Fibroblast of upper back skin (primary cell): ENCODE measurements at places on chromosomes 6 and 20.

GRCh38 chr20:62406635-62407176 lies 379 bp downstream of the CABLES2 start:
- no peak for DNase-seq

- no peak for DNase-seq
Observed at GRCh38 chr6:155687645-155688044, 232.0 kb upstream of the NOX3 start.

GRCh38 chr6:100475554-100476320 lies 11.0 kb upstream of the SIM1 start:
- DNase-seq, result no peak

DNA sequence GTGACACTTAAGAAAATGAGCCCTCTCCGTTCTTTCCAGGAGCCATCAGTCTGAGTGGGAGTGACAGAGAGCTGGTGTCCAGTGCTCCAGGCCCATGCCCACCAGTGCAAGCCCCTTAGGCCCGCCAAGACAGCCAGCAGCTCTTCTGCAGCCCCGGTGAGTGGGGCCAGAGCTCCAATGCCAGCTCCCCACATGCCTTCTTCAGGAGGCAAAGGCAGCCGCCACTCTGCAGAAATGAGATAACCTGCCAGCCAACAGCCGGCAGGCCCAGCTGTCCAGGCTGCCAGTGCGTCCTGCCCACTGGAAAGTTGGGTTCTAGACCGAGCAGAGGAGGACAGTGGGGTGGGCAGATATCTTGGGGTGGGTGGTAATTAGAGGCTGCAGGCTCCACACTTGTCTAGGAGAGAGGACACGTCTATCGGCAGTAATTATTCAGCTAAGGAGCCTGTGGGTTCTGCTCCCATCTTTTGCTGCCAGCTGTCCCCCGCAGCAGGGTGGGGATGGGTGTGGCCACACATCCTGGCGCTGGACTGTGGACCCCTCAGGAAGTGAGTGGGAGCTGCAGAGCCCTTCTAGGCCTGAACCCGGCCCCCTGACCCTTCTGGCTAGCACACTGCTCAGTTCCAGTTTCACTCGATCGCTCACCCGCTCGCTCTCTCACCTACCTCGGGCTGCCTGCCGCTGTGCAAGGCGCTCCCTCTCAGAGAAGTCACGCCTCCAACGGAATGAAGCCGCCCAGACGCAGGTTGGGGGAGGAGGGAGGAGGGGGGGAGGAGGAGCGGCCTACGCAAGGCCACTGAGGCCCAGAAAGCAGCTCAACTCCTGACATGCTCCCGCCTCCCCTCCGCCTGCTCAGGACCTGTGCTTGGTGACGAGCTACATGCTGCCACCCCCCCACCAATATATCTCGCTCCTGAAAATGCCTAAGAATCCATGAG lies 3.6 kb downstream of the GRM4 start:
- DNase-seq, result no peak

GRCh38 chr6:116761779-116762178 lies 3.7 kb downstream of the FAM162B start:
- no peak for DNase-seq

DNA sequence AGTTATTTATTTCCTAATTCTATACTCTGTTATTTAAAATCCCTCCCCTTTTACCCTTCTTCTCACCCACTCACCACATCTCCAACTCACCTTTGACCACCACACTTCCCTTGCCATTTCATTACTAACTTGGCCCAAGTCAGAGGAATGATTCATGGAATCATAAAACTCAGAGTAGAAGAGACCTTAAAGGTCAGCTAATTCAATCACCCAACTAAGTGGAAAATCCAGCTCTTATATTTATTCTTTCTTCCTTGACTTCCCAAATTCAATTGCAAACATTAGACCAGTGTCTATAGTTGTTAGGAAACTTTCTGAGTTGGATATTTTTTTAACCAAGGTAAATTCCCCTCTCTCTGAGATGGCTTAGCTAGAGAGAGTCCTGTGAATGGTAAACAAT lies 26.5 kb upstream of the HEY2 start:
- no peak for DNase-seq

DNA sequence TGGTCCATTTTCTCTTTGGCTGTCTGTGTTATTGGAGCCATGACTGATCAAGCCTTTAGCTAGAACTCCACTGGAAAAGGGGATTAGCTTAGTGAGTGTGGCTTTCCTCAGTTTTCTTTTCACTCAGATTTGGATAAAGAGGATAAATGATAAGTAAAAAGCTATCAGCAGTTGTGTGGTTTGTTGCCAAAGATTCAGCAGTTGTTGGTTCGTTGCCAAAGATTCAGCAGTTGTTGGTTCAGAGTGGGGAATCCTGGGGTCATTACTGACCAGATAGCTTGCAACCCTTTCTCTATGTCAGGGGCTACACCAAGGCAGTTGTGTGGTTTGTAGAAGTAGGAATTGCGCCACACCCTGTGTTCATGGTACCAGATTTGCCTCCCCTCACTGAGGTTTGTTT lies 107.7 kb upstream of the SCP2D1 start:
- peak; percentile 25 for DNase-seq

GRCh38 chr20:25017257-25017803 lies 24.8 kb upstream of the APMAP start:
- DNase-seq, result no peak

- no peak for DNase-seq
Observed at GRCh38 chr6:170281331-170282292, 9.3 kb downstream of the DLL1 start.

DNA sequence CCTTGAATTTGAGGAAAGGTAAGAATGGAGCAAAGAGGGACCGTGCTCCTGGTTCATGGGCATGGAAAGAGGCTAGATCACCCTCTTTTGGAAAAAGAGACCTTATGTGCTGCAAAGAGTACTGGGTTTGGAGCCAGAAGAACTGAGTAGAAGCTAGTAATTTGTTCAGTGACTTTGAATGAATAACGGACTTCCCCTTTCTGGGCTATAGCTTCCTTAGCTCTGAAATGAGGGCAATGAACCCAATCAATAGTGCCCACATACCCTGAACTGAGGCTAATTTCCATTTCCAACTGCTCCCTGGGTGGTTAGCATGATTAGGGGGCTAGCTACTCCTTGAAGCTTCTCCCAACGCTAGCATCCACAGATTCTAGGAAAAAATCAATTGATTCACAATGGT lies 121.4 kb downstream of the UNC5CL start:
- no peak for DNase-seq

GRCh38 chr20:55581519-55581918 lies 423.8 kb downstream of the CBLN4 start:
- DNase-seq, result no peak

- no peak for DNase-seq
Observed at GRCh38 chr6:116152620-116153019, 26.7 kb upstream of the COL10A1 start.

GRCh38 chr6:157800420-157801237 lies 22.4 kb upstream of the SNX9 start:
- DNase-seq, result peak; percentile 74

- peak; percentile 33 for DNase-seq
Observed at GRCh38 chr6:133184798-133185372, 56.3 kb upstream of the EYA4 start.

DNA sequence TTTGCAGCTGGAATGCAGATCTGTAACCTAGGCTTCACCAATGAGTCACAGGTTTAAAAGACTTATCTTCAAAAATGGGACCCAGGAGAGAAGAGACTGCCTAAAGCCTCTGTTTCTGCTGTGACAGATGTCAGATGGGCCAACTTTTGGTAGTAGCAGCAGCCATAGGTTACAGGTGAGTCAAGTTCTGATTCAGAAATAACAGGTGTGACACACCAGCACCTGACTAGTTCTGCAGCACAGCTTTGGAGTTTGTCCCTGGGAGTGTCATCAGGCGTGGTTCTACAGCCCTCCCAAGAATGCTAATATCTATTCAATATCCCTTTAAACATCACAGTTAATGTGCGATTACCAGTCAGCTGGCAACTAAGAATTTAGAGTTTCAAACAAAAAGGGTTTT lies 121.9 kb upstream of the BTN3A2 start:
- DNase-seq, result no peak

- no peak for DNase-seq
Observed at GRCh38 chr6:159137676-159138075, 31.5 kb upstream of the FNDC1 start.

DNA sequence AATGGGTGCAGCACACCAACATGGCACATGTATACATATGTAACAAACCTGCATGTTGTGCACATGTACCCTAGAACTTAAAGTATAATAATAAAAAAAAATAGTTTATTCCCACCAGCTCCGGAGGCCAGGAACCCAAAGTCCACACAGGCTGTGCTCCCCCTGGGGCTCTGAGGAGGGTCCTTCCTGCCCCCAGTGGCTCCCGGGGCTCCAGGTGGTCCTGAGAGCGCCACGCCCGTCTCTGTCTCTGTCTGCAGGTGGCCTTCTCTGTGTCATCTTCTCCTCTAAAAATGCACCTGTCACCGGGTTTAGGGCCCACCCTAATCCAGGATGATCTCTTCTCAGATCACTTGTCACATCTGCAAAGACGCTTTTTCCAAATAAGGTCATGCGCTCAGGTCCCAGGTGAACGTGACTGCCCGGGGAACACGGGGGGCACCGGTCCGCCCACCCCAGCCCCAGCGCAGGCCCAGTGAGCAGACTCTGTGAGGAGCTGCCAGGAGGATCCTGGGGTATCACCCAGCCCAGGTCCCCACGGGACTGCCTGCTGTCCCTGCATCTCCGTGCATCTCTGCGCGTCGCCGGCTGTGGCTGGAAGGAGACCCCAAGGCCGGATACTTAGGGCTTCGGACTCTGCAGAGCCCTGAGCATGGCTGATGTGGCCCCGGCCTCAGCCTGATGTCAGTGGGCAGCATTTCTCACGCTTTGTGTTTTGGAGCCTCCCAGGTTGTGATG lies 11.8 kb downstream of the SLCO4A1 start:
- no peak for DNase-seq

GRCh38 chr6:151087861-151088598 lies 151.7 kb upstream of the AKAP12 start:
- DNase-seq, result peak; percentile 95

- DNase-seq, result no peak
Observed at GRCh38 chr6:125655511-125655910, 93.9 kb upstream of the HEY2 start.

DNA sequence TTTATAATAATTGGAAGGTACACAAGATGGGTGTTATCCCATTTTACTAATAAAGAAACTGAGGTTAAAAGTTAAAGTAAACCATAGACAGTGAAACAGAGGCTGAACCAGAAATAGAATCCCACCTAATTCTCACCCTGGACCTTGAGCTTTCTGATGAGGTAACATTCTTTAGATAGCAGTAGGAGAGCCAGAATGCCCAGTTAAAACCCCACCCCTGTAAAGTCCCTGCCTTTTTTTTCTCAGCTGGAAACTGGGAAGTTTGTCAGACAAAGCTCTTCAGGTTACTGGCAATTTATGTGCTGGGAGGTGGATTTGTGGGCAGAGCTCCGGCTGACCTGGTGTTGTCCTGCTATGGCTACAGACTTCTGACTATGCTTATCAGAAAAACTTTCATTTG lies 1.9 kb upstream of the MCHR2 start:
- no peak for DNase-seq

GRCh38 chr6:11447265-11447664 lies 90.3 kb upstream of the TMEM170B start:
- DNase-seq, result no peak

- no peak for DNase-seq
Observed at GRCh38 chr6:7155871-7156579, 48.3 kb downstream of the RREB1 start.

GRCh38 chr6:26412228-26412627 lies 10.2 kb downstream of the BTN3A1 start:
- no peak for DNase-seq

DNA sequence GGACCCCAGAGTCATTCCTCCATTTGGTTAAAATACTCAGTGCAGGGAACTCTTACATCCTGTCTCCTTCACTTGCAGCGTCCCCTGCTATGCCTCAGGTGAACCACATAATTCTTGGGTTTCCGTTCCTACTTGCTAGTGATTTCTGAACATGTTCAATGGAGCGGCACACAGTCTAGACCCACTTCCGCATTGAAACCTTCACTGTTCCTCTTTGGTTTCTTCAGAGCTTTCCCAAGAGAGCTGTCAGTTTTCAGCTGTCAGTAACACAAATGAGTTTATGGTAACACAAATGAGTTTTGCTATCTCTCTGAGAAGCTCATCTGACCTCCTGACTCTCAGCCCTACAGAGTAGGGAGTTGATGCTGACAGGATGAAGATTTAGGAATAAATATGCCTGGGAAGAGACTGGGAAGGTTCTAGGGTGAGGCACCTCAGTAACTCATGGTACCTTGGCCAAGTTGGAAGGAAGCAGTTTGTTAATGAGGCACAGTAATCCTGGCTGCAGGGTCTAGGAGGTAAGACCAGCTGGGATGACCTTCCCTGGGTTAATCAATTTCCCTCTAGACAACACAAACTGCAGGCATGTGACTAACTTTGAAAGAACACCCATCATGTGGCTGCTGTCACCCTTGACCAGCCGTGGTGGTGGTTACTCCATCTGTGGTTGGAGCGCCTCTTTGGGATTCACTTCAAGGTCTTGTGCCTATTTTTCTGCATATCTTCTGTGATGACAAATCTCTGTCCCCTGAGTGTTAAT lies 5.4 kb downstream of the SYS1 start:
- DNase-seq, result no peak

GRCh38 chr6:25635886-25636317 lies 16.1 kb upstream of the SCGN start:
- no peak for DNase-seq

DNA sequence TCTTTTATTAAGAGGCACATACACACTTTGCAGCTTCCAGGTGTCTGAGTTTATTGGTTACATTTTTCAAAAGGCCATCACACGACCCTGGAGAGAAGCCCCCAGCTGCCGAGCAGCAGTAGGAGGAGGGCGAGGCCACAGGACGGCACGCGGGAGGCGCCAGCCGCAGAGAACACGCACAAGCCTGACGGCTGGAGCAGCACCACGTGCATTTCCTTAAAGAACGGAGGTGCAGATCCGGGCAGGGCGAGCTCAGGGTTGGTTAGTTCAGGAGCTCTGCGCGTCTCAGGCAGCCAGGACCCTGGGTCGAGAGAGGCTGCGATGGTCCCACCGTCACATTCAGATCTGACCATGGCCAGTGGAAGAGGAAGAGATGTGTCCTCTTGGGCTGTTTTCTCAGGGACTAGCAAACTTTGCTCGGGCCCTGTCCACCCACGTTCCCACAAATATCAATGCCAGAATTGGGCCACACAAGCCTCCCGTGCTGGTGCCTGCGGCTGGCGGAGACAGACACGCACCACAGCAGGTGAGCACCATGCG lies 121.4 kb upstream of the AFDN start:
- DNase-seq, result no peak

DNA sequence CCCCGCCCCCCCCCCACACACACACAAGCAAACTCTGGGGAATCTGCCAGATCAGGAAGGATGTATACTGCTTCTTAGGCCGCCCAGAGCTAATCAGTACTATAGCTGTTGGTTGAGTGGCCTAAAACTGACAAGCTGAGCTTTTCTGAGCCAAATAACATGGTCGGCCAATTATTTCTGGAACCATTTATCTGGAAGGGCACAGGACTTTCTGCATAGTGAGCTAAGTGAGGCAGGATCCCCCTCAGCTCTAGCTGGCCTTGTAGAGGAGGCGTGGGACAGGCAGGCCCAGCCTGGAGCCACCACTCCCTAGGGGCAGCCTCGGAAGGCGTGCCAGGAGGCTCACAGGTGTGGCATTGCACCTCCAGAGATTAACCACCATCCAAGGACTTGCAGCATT lies 200.1 kb downstream of the TMEM242 start:
- no peak for DNase-seq

- peak; percentile 97 for DNase-seq
Observed at GRCh38 chr20:50115591-50116367, 2.8 kb upstream of the UBE2V1 start.

GRCh38 chr20:57425150-57426013 lies 34.2 kb downstream of the RBM38 start:
- no peak for DNase-seq

- DNase-seq, result peak; percentile 60
Observed at GRCh38 chr6:26156850-26157250, 69.6 kb downstream of the HFE start.
